Activated CD4-positive, alpha-beta T cell treated with anti-CD3 and anti-CD28 coated beads, Interleukin-2, amount 50 U/mL, for 24 hours (primary cell): ENCODE measurements at places on chromosomes 12 and 14.
A peak's percentile ranks its signal among the peaks of the same experiment; 100 is the strongest.

DNA sequence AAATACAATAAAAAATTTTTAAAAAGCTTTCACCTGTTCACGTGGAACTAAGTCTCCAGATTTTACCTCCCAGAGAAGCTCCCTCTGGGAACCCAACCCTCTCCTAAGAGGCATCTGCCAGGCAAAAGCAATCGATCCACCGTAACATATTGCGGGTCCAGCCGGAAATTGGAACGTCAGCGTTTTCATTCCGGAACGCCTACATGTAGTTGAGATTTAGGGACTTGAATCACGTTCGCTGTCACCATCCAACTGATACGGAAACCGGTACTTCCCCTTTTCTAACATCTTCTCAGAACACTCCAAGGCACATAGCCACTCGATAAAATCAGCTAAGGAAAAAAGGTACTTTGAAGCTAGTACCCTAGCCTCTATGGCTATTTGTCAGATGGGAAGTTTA is 70.3 kb downstream of the COX16 start:
- peak; percentile 65 for DNase-seq

GRCh38 chr12:47721431-47721973 is 3.8 kb downstream of the ENDOU start:
- no peak for DNase-seq

- DNase-seq = no peak
Measured at GRCh38 chr14:64812412-64812811, 67.3 kb downstream of the SPTB start.

- DNase-seq = no peak
Measured at GRCh38 chr12:111443586-111443985, 37.9 kb downstream of the SH2B3 start.

GRCh38 chr14:93105362-93105761 is 10.4 kb downstream of the ITPK1 start:
- no peak for DNase-seq

GRCh38 chr14:86865934-86866333 is 1127.0 kb downstream of the GALC start:
- no peak for DNase-seq

DNA sequence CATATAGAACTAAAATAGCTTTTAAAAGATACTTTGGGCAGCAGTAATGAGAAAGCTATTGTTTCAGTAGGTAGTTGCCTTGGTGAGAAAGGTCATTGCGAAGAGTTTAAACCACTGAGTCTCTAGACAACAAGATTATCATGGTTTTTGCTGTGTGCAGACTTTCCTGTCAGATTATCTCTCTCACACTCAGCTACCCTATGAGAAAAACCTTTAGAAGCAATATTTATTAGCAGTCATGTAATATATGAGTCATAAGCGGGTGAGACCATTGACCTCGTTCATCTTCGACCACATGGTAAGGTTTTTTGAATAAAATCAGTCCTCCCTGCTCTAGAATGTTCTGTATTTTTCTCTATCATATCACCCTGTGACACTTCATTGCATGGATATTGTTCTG is 59.9 kb downstream of the GPR65 start:
- no peak for DNase-seq

GRCh38 chr14:75042035-75042434 is 9.2 kb downstream of the MLH3 start:
- no peak for DNase-seq

- no peak for DNase-seq
Measured at GRCh38 chr14:35963209-35963608, 137.1 kb downstream of the BRMS1L start.

DNA sequence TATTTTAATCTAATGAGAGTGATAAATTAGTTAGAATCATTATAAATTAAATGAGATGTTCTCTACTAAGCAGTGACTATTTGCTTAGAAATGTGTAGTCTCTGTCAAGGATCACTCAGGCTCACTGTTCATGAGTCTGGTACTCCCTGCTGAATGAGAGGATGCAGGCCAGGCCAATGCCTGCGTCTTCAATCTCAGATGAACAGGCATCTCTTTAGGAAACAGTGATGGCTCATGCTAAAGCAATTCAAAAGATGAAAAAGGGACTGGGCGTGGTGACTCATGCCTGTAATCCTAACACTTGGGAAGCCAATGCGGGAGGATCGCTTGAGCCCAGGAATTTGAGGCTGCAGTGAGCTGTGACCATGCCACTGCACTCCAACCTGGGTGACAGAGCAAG is 106.8 kb downstream of the ZFC3H1 start:
- no peak for DNase-seq

GRCh38 chr12:14322403-14322802 is 43.1 kb upstream of the ATF7IP start:
- no peak for DNase-seq

DNA sequence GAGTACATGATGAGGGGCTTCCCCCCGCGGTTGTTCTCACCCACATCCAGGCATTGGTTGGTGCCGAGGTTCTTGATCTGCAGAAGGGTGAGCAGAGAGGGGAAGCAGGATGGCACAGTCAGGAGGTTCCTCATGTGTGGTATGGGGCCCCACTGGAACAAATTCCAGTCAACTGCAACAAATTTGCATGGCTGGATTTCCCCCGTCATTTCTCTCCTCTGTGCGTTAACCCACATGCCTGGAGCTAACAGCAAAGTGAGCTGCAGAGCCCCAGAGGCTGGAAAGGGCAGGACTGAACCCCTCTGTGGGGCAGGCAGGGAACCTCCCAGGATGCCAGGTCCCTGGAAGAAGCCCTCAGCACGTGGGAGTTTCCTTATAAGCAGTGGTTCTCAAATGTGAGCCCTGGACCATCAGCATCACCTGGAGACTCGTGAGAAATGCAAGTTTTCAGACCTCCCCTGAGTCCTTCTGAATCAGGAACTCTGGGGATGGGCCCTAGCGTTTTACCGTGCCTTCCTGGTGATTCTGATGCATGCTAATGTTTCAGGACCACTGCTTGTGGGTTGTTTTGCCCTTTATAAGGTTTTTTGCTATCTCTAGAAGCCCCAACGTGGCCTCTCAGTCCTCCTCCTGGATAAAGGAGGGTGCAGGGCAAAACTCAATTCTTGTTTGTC is 11.0 kb upstream of the CELA1 start:
- DNase-seq = peak; percentile 6

GRCh38 chr14:54447231-54447692 is 6.1 kb upstream of the CNIH1 start:
- DNase-seq = no peak

DNA sequence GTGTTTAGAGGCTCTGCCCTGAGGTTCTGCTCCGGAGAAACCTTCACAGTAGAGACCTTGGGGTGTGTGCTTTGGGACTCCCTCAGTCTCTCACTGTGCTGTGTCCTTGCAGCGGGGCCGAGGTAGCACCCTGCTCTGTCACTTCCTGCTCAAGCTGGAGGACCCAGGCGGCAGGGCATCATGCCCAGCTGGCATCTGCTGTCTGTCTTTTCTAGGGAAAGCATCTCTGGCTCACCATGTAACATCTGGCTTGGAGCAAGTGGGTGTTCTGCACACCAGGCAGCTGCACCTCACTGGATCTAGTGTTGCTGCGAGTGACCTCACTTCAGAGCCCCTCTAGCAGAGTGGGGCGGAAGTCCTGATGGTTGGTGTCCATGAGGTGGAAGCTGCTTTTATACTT is 124.5 kb downstream of the ESRRB start:
- no peak for DNase-seq

GRCh38 chr12:65876898-65877721 is 52.8 kb downstream of the HMGA2 start:
- no peak for DNase-seq

DNA sequence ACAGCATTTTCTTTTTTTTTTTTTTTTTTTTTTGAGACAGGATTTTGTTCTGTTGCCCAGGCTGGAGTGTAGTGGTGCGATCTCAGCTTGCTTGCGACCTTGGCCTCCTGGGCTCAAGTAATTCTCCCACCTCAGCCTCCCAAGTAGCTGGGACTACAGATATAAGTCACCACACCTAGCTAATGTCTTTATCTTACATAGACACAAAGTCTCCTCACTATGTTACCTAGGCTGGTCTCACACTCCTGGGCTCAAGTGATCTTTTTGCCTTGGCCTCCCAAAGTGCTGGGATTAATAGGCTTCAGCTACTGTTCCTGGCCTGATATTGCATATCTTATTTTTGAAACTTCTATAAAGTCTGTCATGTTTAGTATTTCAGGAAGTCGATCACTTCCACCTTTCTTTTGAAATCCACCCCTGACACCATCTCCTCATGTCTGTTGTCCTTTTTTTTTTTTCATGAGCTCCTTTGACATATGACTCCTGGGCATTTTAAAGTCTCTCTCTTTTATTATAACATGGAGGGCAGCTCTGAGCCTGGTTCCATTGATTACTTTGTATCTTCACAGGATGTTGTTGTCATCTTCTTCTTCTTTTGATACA is 5.9 kb upstream of the A2ML1 start:
- DNase-seq = no peak
